ENCODE measurements at places on chromosomes 5 and 9.

GRCh38 chr5:141412854-141413539, at the start of gene PCDHGA10:
TSS of gene PCDHGA10 (plus strand) at chr5:141412987. CDS start at chr5:141413176, 189 bp downstream.
- peak; percentile 45 for DNase-seq

DNA sequence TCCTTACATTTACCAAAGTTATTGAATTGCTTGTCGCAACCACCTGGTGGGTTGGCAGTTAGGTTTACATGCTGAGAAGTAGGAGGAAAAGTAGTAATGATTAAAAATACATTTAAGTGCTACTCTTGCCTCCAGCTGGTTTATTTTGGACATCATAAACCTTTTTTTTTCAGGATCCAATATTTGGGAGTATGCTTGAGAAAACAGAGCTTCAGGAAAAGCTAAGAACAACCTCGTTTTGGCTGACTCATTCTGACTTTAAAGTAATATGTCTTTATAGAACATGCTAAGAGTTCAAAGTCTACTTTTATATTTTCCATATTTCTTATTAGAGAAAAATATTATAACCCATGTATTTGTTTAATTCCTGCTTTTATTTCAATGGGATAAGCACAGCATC, 41.7 kb upstream of the BNC2 start:
- DNase-seq = no peak

GRCh38 chr9:133823189-133824105, 85.3 kb upstream of the SARDH start:
- DNase-seq = no peak

GRCh38 chr5:122715095-122715494, 59.8 kb upstream of the SNX2 start:
- no peak for DNase-seq

DNA sequence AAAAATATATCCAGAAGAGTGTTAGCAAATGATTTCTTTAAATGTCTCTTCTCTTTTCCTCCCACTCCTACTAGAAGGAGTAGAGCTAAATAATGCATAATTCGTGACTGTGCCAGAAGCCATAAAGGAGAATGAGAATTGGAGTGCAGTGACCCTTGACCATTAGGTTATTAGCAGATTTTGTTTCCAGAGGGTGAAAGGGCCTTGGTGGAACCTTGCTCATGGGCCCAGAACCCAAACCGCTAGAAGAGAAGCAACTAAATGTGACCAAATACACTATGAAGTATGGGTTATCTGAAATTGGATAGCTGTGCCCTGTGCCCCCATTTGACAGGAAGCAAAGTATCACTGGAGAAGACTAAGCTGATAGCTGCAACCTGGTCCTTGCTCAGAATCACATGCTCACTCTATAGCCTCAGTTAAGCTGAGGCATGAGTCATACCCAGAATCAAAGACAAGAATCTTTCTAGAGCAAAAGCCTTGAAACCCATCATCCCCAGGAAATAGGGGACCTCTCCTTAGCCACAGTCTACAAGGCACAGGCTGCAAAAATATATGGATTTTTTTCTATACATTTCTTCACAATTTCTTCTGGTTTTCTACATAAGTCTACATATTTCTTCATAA, 36.3 kb downstream of the CAPSL start:
- no peak for DNase-seq

- DNase-seq = no peak
Observed at GRCh38 chr5:15587916-15588315, 87.9 kb downstream of the FBXL7 start.

- DNase-seq = no peak
Observed at GRCh38 chr5:132205385-132206125, 22.1 kb downstream of the P4HA2 start.

DNA sequence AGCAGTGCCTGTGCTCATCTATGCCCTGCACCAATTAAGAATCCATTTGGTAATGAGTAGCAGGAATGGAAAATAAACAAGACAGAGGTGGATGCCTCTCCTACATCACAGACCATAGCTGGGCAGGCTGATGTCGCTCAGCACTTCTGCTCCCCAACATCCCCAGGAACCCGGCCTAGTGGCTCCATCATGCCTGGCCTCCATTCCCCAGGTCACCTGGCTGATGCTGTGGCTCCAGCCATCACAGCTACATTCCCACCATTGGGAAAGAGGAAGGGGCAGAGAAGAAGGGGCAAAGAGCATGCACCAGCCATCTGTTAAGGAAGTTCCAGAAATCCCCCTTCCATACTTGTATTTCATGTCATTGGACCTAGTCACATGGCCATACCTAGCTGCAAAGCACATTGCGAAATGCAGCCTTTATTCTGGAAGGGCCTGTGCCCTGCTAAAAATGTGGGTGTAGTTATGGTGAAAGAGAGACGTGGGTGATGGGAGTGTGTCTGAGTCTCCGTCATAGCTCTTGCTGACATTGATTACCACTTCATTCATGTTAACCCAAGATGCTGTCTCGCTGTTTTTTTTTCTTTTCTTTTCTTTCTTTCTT, 86.1 kb upstream of the ADAMTS2 start:
- DNase-seq = no peak

- no peak for DNase-seq
Observed at GRCh38 chr9:137433349-137433915, 7.7 kb downstream of the ENTPD8 start.

GRCh38 chr5:32088214-32088613, 85.9 kb downstream of the GOLPH3 start:
- DNase-seq = no peak

DNA sequence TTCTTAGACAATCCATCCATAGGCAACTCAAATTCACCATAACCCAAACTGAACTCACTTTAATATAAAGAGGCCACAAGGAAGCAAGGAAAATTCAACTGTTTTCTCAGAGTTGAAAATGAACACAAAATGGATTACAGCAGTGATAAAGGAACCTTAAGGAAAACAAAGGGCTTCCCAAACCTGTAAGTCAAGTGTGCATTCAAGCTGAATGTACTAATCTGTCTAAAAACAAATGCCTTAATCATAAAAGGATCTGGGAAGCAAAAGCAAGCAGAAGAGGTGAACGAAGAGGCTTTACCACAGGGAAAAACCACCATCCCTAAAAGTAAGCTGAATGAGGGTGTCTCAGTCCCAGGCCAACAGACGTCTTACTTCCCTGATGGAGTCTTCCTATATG, 13.6 kb downstream of the FBXW11 start:
- DNase-seq = no peak

- DNase-seq = no peak
Observed at GRCh38 chr5:51096859-51097258, 286.4 kb upstream of the ISL1 start.

GRCh38 chr9:114626415-114627020, 15.4 kb downstream of the TMEM268 start:
- DNase-seq = no peak

GRCh38 chr9:118088090-118088489, 383.9 kb downstream of the TLR4 start:
- no peak for DNase-seq

DNA sequence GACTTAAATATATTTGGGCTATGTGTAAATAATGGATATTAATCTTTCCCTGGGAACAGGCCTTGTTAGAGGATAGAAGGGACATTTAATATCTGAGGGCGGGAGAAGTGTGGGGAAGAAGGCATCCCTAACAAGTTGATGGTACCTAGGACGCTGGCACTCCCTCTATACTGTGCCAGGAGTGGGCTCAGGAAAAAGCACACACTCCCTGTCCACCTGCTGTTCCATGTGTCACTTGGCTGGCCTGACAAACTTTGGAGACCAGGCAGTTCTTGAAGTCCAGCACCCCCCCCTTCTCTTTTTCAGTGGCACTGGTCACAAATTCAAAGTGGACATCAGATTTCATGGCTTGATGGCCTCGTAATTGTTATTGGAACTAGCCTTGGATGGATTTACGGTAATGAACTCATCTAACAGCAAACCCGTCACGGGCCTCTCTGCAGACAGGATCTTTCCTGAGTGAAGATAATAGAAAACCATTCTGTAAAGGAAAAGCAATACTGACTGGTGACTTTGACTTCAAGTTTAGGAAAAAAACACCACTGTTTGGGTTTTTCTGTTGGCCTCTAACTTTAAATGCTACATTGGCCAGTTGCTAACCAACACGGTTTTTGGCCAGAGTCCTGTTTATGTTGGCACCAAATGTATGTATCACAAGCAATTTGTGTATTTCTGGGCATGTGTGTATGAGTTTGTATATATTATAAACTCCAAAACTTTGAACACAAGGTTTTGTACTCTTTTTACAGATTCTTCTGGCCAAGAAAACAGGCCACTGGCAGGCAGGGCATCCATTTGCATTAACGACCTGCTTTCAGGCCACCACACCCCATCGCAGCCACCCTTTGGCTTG, 552.6 kb downstream of the CCDC171 start:
- no peak for DNase-seq

- no peak for DNase-seq
Observed at GRCh38 chr9:71253011-71253410, 131.6 kb upstream of the TRPM3 start.

DNA sequence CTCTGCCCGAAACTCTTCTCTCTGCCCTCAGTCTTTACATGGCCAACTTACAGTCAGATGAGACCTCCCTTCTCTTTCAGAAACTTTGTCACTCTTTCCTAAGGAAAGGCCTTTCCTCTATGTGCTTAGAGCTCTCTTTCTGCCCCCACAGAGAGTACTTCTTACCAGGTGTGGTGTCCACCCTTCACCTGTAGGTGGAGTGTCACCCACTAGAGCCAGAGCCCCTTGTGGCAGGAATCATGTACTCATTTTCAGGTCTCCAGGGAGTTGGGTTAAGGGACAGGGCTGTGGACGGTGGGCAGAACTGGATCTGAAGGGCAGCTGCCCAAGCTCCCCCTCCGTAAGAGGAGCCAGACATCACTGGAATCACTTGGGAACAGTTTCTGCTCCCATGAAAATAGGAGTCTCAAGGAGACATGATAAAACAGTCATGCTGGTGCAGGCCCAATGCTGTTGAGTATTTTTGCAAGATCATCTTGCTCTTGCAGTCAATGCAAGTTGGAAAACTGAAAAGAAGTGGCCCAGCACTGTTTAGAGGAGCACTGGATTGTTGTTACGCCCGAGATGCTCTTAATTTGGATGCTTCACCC, 436.7 kb downstream of the ZSWIM6 start:
- DNase-seq = peak; percentile 35

- DNase-seq = no peak
Observed at GRCh38 chr9:69937360-69937759, 106.3 kb upstream of the MAMDC2 start.

GRCh38 chr5:80607832-80608231, 37.8 kb upstream of the ANKRD34B start:
- DNase-seq = no peak

DNA sequence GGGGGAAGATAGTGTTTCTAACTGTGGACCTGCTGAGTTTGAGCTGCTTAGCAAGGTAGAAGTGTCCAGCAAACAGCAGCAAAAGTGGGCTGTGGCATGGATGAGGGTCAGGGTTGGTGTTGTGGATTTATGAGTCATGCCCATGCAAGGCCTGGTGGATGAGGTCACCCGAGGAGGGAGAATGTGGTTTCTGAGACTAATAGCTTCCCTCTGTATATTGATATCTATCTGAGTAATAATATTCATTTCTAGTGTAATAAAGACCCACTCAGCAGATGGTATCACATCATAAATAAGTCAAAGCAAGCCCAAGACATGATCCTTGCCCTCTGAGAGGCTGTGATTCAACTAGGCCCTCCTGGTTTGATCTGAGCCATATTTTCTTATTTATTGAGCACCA, 597.8 kb upstream of the CLINT1 start:
- DNase-seq = no peak

DNA sequence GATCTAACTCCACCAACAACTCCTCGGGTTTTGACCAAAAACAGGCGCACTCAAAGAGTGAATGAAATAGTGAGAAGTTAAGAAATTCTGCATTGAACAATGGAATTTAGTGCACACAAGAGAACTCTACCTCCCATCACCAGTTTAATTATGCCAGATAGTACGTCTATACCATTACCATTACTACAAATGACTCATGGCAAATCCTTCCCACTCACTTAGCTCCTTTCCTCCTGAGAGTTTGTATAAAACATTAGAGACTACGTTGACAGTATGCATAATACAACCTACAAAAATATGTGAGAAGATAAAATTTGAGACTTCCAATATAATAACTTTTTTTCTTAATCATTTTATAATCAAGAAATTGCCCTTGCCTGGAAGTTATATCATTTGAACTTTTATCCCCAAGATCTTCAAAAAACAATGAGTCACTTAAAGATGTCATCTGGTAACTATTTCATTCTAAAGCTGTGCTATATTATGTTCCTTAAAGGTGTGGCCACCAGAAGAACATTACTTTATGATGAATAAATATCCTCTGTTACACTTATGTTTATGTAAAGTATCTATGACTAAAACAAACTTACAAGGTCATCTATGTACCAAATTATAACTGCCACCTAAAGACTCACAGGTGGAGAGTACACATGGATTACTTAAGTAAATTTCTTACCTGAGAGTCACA, 297.9 kb upstream of the PTGER4 start:
- DNase-seq = no peak

DNA sequence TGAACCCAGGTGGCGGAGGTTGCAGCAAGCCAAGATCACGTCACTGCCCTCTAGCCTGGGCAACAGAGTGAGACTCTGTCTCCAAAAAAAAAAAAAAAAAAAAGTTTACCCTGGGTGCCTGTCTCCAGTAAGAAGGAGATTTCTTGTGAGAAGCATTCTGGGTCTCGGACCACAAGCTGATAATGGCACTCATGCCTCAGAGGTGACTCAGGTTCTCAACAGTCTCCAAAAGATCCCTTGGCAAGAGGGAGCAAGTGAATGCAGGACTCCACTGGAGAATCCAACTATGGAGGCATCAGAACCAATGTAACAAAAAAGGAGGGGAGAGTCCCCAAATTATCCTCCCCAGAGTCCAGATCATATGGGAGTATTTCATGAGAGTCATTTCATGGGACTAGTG, 106.0 kb upstream of the LRRTM2 start:
- DNase-seq = no peak

DNA sequence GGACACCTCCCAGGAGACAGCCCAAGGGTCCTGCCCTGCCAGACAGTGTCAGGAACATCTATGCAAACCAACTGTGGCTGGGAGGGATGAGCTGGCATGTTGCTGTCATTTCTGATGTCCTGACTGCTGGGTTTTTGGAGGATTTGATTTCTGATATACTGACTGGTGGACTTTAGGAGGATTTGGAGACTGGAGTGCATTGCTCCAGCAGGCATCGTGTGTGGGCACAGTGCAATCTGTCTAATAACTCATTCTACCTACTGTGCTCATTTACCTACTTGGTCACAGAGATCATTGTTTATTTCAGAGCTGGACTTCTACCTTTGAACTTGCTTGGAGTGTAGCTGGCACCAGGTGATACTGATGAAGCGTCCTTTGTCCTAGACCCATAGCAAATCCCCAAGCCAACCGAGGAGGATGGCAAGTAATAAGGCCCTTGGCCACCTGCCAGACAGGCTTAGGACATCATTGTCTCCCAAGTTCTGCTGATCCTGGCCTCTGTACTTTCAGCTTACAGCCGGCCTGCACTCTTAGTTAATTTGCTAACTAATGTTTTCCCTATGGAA, 124.3 kb upstream of the ICE1 start:
- DNase-seq = peak; percentile 70

- no peak for DNase-seq
Observed at GRCh38 chr5:133059621-133060020, 7.8 kb downstream of the HSPA4 start.

DNA sequence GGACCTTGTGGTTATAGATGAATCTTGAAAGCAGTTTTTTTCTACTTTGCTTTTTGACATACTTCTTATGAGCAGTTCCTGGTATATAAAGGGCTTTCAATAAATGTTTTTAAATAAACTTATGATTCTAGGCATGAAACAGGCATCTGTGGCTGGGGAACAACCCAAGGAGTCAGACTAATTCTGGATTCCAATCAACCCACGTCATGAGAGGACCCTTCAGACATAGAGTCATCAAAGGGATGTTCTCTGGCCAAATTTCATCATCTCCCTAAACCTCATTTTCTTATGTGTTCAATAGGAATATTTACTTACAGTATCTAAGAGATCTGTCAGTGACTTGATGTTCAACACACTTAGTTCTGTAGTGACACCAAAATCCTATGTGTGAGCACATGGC, 243.8 kb upstream of the ZNF462 start:
- no peak for DNase-seq
